Activated CD4-positive, alpha-beta T cell treated with anti-CD3 and anti-CD28 coated beads, Interleukin-2, amount 50 U/mL, for 24 hours (primary cell): ENCODE measurements at places on chromosomes 7 and 10.

DNA sequence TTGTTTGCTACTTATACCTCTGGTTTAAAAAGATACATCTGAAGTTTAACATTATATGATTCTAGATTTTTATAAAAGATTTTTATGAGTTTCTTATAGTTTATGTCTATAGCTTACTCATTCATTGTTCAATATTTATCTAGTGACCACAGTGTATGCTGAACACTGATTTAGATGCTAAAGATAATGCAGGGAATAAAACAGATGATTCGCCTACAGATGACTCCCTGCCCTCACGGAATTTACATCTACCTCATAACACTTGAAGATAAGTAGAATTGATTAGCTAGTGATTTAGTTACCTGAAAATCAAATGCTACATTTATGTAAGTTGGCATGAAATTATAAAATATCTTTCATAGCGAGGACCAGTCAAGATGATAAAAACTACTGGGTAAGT lies 105.8 kb downstream of the HIPK2 start:
- DNase-seq, result no peak

GRCh38 chr7:113267271-113267670 lies 148.9 kb upstream of the SMIM30 start:
- no peak for DNase-seq

- no peak for DNase-seq
Observed at GRCh38 chr10:48406204-48406603, 99.7 kb downstream of the MAPK8 start.

DNA sequence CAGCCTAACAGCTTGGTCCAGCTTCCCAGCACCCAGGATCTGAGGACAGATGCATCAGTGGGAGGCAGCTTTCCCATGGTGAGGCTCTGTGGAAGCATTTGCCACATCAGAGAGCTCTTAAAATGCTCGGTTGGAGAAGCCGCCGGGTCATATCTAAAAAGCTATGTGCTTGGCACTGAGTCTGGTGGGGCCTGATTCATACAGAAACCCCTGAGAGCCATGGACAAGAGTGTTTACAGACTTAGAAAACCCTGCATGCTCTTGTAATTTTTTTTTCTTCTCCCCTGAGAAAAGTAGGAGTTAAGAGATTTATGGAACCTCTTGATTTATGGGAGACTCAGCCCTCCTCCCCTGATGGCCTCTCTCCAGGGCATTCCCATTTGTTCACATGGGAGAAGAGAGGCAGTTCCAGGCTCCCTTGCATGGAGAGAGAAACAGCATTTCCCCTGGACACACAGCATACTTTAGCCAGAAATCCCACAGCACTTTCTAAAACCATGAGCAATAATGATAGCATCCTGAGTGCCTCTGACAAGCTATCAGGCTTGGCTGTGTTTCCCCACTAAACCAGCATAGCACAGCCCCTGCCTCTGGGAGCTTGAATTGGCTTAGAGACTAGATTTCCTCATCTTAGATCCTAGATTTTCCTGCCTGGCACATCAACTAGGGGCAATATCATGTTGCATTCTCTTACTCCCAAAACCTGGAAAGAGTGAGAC lies 322.1 kb upstream of the AUTS2 start:
- DNase-seq, result no peak

- no peak for DNase-seq
Observed at GRCh38 chr7:121187676-121188075, 141.1 kb upstream of the WNT16 start.

- no peak for DNase-seq
Observed at GRCh38 chr10:60141896-60142559, 235.7 kb upstream of the CCDC6 start.

GRCh38 chr7:33901199-33901598 lies 4.1 kb upstream of the BMPER start:
- no peak for DNase-seq

DNA sequence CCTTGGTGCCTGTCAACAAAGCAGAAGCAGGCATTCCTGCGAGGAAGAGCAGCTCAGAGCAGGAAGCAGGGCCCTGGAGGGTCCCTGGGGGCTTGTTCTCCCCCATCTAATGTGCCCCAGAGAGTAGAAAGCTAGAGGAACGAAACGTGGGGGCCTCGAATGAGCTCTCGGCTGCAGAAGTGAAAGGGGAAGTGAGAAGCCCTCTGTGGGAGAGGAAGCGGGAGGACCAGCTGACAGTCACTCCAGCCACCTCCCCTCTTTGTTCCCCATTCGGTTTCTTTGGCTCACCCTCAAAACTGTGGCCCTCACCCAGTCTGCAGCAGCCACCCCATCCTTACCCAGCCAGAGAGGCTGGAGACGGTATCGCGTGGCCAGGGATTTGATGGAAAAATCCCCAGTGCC lies 25.0 kb downstream of the C10orf105 start:
- DNase-seq, result no peak

DNA sequence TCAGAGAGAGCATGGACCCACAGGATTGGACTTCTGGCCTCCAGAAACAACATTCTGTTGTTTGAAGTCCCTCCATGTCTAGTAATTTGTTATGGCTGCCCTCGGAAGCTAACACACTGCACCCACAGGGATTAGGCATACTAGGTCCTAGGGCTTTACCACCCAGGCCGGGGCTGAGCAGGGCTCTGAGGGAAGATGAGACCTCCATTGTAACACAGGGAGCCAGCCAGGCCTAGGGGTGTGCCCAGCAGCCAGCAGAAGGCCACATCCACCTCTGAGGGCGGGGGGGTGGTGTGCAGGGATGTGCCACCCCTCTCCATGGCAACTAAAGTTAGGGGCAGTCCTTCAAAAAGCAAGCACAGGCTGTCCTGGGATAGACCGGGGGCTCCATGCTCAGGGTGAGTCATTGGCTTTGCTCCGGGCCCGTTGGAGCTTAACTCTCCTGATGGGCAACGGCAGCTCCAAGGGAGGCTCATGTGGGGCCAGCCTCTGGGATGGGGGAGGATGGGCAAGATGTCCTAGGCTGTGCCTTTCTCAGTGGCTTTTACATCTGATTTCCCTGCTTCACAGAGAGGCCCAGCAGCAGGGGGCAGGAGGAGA lies 96.6 kb upstream of the GPR26 start:
- no peak for DNase-seq

- no peak for DNase-seq
Observed at GRCh38 chr7:26151650-26151952, 397 bp upstream of the NFE2L3 start.

DNA sequence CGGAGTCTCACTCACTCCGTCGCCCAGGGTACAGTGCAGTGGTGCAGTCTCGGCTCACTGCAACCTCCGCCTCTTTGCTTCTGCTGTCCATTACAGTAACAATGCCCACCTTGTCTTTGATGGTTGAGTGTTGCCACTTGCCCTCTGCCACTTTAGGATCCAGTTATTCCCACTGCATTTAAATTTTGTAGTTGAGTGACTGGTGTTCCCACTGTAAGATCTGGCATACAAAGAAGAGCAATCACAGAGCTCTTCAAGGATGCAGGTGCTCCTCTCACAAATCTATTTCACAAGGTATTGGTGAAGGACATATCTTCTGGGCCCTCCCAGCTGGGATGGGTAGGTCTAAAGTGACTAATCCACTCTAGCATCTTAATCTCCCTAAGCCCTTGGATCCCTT lies 12.6 kb downstream of the PTER start:
- no peak for DNase-seq

DNA sequence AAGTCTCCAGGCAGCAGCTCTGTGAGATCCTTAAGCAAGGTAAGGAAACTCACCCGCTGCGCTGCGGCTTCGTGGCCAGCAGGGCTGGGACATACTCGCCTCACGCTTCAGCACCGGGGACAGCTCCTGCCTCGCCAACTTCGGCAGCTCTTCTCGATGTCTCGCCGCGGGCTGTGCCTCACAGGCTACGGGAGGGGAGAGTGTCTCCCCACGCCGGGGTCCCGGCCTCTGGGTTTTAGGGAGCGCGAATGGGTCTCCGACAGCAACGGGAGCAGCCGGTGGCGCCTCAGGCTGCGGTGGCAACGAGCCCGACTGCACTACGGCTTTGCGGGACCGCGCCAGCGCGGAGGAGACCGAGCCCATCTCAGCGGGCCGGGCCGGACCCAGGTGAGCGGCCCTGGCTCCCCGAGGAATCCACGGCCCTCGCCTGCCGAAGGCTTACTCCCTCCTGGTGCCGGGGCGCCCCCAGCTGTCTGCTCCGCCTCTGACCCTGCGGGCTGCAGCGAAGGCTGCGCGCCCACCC lies 62.4 kb downstream of the LSM5 start:
- DNase-seq, result peak; percentile 29

DNA sequence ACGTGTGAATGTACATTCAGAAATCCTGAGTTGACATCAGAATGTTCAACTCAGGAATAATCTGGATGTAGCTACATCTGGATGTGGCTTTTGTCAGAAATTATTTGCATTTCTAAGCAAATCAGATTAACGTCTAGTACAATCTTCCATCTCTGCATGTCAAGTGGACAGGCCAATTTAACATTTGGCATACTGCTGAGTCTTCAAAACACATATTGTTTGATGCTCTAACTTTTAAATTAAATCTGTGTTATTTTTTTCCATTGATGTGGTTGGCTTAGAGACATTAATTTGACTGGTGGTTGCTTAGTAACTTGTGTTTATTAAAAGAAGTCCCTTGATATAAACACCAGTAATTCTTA lies 3.4 kb downstream of the STAMBPL1 start:
- DNase-seq, result no peak

GRCh38 chr7:108697254-108697653 lies 127.6 kb downstream of the DNAJB9 start:
- no peak for DNase-seq

- no peak for DNase-seq
Observed at GRCh38 chr7:42858570-42858969, 53.3 kb downstream of the C7orf25 start.

GRCh38 chr7:50281680-50282445 lies 22.7 kb upstream of the IKZF1 start:
- no peak for DNase-seq

GRCh38 chr10:124035928-124036558 lies 57.4 kb downstream of the CHST15 start:
- no peak for DNase-seq

- DNase-seq, result no peak
Observed at GRCh38 chr7:92588561-92588960, 1.6 kb downstream of the FAM133B start.

- DNase-seq, result no peak
Observed at GRCh38 chr7:1233333-1234048, 819 bp downstream of the UNCX start.

DNA sequence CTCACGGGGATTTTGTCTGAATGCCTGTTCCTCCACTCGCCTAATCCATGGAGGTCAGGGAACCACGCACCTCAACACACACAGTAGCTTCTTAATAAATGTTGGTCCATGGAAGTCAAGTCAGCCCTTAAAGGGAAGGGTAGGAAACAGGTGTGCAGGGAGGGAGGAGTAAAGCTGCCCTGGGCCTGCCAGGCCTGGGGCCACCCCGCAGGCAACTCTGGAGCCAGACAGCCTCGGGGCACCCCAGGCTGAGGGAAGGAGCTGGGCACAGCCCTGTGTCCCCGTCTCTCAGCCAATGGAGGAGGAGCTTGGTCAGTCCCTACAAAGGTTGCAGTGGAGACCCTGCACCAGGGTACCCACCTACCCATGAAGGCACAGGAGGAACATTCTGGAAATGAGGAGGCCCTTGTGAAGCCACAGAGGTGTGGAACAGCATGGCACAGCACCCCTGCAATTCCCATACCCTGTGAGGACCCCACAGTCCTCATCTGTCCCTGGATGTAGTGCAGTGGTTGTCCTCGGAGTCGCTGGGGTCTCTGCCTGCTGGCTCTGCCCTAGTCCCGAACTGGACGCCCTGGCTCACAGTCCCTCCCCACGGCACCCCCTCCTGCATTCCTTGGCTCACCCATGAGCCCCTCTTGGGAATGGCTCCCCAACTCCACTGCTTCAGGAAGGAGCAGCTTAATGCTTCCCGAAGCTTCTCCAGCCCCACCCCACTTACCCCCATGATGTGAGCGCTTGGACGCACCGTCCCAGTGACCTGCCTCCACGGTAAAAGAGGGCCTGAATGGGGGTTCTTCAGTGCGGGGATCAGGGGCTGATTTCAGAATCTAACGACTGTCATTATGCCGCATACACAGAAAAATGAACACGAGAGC lies 79.2 kb upstream of the INSIG1 start:
- DNase-seq, result no peak

GRCh38 chr7:107972075-107972482 lies 30.9 kb downstream of the LAMB1 start:
- no peak for DNase-seq

- no peak for DNase-seq
Observed at GRCh38 chr10:117581961-117582360, 39.4 kb downstream of the EMX2 start.

GRCh38 chr7:86955895-86956503 lies 103.5 kb downstream of the ELAPOR2 start:
- DNase-seq, result no peak

DNA sequence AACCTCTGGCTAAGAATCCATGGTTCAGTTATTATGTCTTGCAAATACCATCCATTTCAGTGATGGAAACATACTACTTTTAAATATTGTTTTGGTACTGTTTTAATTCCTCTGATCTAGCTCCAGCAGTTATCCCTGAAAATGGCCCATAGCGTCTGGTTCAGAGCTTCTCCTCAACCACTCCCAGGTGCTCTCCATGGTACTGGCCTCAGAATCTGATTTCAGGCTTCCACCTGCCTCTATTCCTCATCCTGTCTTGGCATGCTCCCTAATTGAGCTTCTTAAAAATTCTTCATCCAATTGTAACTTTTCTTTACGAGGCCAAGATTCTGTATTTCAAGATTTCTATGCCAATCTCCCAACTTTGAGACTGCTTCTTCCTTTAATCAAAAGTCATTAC lies 236.3 kb downstream of the HTR7 start:
- DNase-seq, result no peak

- DNase-seq, result peak; percentile 23
Observed at GRCh38 chr10:14822879-14823755, 14.7 kb downstream of the CDNF start.

DNA sequence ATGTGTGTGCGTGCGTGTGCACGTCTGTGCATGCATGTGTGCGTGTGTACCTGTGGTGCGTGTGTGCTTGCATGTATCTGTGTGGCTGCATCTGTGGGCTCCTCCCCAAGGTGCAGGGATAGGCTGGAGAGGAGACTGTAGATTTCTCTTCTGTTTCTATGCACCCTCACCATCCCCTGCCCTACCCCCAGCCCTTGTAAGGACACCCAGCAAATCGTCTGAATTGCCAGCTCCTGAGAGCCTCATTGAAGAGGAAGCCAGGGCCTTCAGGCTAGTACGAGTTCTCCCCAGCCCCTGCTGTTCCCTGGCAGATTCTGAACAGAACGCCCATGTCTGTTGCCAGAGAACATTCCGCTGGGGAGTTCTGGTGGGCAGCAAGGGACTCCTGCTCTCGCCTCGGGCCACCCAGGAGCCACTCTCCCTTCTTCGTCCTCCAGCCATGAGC lies 17.0 kb upstream of the TRIM8 start:
- DNase-seq, result no peak
